ENCODE measurements at places on chromosomes 13 and 19. TPM values are rescaled to one million over a fixed set of nuclear protein-coding genes. Genes with fewer than 3 reads are reported as not detected.

DNA sequence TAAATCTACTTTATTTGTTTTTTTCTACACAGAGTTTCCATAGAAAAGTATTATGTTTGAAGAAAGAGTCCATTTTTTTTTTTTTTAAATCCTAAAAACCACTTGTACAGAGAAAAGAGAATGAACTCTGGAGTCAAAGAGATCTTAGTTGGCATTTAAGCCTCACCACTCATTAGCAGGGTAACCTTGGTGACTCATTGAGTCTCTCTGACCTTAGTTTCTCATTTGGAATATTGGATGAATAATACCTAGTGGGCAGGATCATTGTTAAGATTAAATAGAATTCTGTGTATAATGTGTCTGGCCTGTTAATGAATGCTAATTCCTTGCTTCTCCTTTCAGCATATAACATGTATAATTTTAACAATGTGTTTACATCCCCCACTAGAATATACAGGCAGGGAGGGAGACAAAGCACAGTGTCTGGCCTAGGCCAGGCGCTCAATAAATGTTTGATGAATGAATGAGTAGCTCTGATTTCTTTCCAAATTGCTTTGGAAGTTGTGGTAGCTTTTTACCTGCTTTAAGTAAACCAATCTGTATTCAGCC, 48.7 kb upstream of the MYCBP2 start:
- DNase-seq, result no peak

- DNase-seq, result peak; percentile 77
Observed at GRCh38 chr13:80341756-80342370, 937 bp upstream of the SPRY2 start.

DNA sequence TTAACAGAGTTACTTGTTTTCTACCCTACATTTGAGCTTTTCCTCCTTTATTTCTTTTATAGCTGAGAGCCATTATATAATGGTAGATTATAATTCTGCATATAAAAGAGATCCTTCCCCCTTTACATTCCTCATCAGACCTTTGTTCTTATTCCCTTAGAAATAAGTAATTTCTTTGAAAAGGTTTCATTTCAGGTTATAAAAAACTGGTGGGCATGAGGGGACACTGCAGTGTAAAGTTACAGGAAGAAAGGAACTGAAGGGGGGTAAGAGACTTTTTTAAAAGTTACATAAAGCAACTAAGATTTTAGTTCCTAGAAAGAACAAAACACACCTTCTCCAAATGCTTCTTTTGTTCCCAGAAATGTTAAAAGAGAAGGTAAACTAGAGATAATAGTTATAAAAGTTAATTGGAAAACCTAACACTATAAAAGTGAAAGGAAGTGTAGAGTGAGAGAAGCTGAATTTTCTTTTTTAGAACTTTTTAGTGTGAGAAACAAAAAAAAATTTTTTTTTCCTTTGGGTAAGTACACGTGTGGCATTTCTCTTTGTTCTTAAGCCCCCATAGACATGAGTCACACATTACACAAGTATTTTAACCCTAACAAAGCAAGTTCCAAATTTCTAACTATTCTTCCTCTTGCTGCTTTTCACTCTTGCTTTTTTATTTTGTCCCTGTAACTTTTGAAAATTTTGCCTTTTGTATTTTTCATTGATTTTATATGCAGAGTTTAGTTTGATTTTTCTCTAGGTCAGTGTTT, 106.4 kb upstream of the MLNR start:
- no peak for DNase-seq

EDNRB gene
- total RNA-seq, result 28.9 TPM

- peak; percentile 51 for DNase-seq
Observed at GRCh38 chr13:46553521-46553885, 533 bp downstream of the LRCH1 start.

DNA sequence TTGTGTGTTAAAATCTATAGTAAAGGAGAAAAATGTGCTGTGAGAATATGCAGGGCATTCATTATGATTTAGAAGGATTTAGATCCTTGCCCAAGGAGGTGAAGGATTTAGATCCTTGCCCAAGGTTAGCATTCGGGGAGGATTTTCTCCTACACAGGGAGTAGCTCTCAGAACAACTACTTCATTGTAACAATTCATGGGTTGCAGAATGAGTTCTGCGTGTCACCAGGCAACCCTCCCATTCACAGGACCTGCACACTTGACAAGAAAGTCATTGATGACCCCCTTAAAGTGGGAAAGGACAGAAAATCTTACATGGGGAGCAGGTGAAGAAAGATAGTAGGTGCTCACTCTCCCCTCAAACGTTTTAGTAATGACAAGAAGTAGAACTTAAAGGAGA, 167.1 kb upstream of the MAB21L1 start:
- DNase-seq, result no peak

GRCh38 chr19:23527797-23528196, 132.5 kb upstream of the ZNF91 start:
- peak; percentile 4 for DNase-seq

DNA sequence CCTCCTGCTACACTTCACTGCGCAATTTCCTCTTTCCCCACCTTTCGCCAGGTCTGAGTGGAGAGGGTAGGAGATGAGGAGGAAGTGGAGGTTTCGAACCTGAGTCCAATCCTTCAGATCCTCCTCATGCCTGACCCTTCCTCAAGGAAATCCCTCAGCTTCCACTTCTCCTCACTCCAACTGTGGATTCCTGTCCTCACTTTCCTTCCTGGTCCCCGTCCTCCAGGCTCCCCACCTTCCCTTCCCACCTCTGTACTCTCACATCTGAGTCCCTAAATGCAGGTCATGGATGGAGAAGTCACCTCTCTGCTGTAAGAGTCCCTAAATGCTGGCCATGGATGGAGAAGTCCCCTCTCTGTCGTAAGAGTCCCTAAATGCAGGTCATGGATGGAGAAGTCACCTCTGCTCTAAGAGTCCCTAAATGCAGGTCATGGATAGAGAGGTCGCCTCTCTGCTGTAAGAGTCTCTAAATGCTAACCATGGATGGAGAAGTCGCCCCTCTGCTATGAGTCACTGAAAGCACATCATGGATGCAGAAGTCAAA, 3.1 kb downstream of the TMEM86B start:
- DNase-seq, result no peak

GRCh38 chr19:18261474-18261873, 12.8 kb downstream of the IQCN start:
- DNase-seq, result no peak

TPTE2 gene
- total RNA-seq, result not detected

- no peak for DNase-seq
Observed at GRCh38 chr19:54804101-54804500, 691 bp downstream of the KIR2DL4 start.

- no peak for DNase-seq
Observed at GRCh38 chr13:42021851-42022250, 26.6 kb upstream of the DGKH start.

SMIM24 gene
- total RNA-seq, result 4.7 TPM

- no peak for DNase-seq
Observed at GRCh38 chr13:37303606-37304005, 198.1 kb upstream of the CSNK1A1L start.
